ENCODE measurements at places on chromosomes 4 and X.

DNA sequence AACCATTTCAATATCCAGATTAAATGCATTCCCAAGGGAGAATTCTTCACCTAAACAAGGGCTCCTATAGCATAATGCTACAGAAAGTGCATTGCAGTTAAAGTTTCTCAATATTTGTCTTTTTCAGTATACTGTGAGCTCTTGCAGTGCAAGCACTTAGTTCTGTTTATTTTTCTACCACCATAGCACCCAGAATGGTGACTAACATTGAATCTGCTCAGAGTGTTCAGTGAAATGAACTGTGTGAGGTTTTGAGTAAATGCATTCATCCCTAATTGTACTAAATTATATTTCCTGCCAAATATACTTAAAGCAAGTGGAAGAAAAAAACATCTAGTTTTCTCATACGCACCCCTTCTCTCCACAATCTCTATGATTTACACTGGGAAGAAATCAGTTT lies 383.9 kb downstream of the PCDH7 start:
- DNase-seq, result no peak

DNA sequence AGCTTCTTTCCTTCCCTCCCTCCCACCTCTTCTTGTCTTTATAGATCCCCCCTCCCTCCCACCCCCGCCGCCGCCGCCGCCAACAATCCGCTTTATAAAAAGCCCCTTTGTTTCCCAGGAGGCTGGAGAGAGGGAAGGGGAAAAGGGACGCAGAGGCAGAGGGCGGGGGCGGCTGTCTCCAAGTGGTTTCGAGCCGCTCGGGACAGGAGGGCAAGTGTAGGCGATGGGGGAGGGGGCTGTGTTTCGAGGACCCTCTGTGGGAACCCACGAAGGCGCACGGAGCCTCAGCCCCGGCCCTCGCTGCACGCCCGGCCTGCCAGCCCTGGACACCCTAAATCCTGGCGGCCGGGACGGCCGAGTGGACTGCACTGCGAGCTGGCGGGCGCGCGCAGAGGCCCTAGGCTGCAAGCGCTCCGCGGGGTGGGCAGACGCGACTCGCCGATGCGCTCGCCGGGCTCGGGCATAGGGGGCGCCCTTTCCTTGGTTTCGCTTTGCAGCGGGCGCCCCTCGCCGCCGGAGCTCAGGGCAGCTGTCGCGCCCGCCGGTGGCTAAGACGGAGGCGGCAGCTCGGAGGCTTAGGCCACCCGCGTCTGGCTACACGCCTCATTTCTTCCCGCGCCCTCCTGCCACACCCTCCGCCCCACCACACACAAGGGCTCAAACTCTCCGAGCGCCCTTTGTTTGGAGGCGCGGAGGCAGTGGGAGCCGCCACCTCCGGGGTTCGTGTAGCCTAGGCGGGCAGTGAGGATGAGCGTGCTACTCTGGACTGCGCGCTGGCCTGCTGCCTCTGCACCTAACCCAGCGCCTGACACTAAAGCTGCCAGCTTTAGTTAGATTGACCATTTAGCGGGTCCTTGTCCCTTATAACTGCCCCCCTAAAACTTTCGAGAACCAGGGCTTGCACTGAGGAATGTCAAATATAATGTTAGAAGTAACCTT lies 2.2 kb downstream of the MAMLD1 start:
- DNase-seq, result peak; percentile 50

DNA sequence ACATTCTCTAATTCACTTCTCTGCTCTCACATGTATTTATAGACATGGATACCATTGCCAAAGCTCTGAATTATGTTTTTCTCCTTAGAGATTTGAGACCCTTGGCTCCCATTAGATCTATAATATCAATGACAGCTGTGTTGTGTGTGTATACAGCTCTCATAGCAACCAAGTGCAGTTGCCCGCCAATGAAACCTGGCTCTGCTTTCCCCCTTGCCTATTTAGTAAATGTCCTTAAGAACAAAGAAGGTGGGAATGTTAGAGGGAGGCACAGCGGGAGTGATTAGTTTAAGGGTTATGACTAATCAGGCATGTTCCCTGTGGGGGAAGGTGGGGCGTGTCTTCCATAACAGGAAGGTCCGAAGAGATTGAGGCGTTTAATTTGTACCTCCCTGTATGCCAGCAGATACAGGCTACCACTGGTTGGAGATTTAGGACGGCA lies 100.5 kb upstream of the TBC1D9 start:
- peak; percentile 47 for DNase-seq

- DNase-seq, result no peak
Observed at GRCh38 chr4:26214994-26215393, 105.8 kb upstream of the RBPJ start.

- no peak for DNase-seq
Observed at GRCh38 chr4:185312699-185313098, 83.0 kb downstream of the LRP2BP start.

- no peak for DNase-seq
Observed at GRCh38 chr4:7348946-7349900, 85.5 kb downstream of the PSAPL1 start.

GRCh38 chrX:37829721-37830120 lies 17.6 kb downstream of the DYNLT3 start:
- no peak for DNase-seq

DNA sequence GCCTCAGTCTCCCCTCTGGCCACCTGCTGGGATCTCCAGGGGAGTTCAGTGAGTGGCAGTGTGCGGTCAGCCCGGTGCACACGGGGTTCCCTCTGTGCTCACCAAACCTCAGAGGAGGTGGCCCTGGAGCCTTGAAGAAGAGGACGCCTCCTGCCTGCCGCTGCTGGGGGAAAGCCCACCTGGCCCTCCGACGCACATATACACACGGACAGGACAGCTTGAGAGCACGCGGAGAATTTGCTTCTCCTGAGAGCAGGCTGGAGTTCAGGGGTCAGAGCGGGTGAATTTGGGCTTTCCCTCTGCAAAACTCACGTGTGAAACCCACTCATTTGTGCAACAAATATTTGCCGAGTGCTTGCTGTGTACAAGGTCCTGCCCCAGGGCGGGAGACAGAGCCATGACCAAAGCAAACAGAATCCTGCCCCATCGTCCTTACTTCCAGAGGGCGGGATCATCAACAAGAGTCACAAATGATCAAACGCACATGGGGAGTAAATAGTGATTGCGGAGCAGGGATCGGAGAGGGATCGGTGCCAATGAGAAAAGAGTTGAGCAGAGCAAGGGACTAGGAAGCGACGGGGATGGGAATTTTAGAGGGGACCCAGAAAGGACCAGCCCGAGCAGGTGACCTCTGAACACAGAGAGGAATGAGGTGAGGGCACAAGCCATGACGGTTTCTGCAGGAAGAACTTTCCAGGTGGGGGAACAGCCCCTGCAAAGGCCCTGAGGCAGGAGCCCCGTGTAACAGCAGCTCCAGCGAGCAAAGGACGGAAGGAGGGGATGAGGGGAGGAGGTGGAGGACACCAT lies 17.6 kb downstream of the BLOC1S4 start:
- DNase-seq, result no peak
